A549 treated with Hydrocortisone at 1 μM for 4 hours (cell line): ENCODE measurements at places on chromosomes 4 and X. TPM values are rescaled to one million over a fixed set of nuclear protein-coding genes. Genes with fewer than 3 reads are reported as not detected.

PSAPL1 gene
- total RNA-seq: 0.26 to 0.40 TPM (median 0.28 TPM) in 5 replicates

ELF4 gene
- total RNA-seq: 23.0 to 31.9 TPM (median 26.8 TPM) in 5 replicates

PPP1R2C gene
- total RNA-seq: not detected in 5 replicates

KLF8 gene
- total RNA-seq: 0.02 to 0.06 TPM (median 0.03 TPM) in 4 of 5 replicates, not detected in the other

NLGN3 gene
- 0.80 to 1.2 TPM (median 0.97 TPM) in 5 replicates for total RNA-seq

XK gene
- total RNA-seq: 0.37 to 0.43 TPM (median 0.40 TPM) in 5 replicates

GALNT7 gene
- total RNA-seq: 20.3 to 35.3 TPM (median 24.6 TPM) in 5 replicates

PALLD gene
- total RNA-seq: 52.3 to 95.8 TPM (median 66.2 TPM) in 5 replicates

SLC6A14 gene
- total RNA-seq: not detected in 5 replicates

TENM3 gene
- 0.92 to 1.6 TPM (median 1.5 TPM) in 5 replicates for total RNA-seq

SOWAHB gene
- total RNA-seq: 0.05 to 0.07 TPM (median 0.05 TPM) in 3 of 5 replicates, not detected in the others

HMX1 gene
- 0.09 to 0.13 TPM (median 0.10 TPM) in 4 of 5 replicates, not detected in the other for total RNA-seq

WDR44 gene
- total RNA-seq: 11.1 to 19.6 TPM (median 14.5 TPM) in 5 replicates

ENPEP gene
- total RNA-seq: 0.01 to 0.14 TPM (median 0.06 TPM) in 5 replicates

AREG gene
- total RNA-seq: 26.1 to 32.1 TPM (median 28.2 TPM) in 5 replicates

RHOXF2 gene
- total RNA-seq: not detected in 5 replicates

TLR3 gene
- total RNA-seq: 0.25 to 0.40 TPM (median 0.33 TPM) in 5 replicates

GYPE gene
- total RNA-seq: not detected in 5 replicates

IL21 gene
- total RNA-seq: not detected in 5 replicates

EGF gene
- total RNA-seq: 0.23 to 0.59 TPM (median 0.35 TPM) in 5 replicates

CD99L2 gene
- total RNA-seq: 51.3 to 66.0 TPM (median 54.0 TPM) in 5 replicates

NDP gene
- not detected in 5 replicates for total RNA-seq

ASB5 gene
- 0.03 to 0.06 TPM in 2 of 5 replicates, not detected in the others for total RNA-seq

BGN gene
- not detected in 5 replicates for total RNA-seq

SPATA18 gene
- 3.6 to 5.5 TPM (median 4.5 TPM) in 5 replicates for total RNA-seq

CXorf65 gene
- not detected in 5 replicates for total RNA-seq

USP27X gene
- 2.9 to 5.2 TPM (median 4.4 TPM) in 5 replicates for total RNA-seq
